Stimulated activated CD8-positive, alpha-beta memory T cell treated with anti-CD3 and anti-CD28 coated beads, Interleukin-2, amount 100 ng/mL, for 48 hours (primary cell): ENCODE measurements at places on chromosomes 4 and X.
A peak's percentile ranks its signal among the peaks of the same experiment; 100 is the strongest.

GRCh38 chr4:99669084-99669483 is 11.5 kb upstream of the C4orf54 start:
- no peak for DNase-seq

DNA sequence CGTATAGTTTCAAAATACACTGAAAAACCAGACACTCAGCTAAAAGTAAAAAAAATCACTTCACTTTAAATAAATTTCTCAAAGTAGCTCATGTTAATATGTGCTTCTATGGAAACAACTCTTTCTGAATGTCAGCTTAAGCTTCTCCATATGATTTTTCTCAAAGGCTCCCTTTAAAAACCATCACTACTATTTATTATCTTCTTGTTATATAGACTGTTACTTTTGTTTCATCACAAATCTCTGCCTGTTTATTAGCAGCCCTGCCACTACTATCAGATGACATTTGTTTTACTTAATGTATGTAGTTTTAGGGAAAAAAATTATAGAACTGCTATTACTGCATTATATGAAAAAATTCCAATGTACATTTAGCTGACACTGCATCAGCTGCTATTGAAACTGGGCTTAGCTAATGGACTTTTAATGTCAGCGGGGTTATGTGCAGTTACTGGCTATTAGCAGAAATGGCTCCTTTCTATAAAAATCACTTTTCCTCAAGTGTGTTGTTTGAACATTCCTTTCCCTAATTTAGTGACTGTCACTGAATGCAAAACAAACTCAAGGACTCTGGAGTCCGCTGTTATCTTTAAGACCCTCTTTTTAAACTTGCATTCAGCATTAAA is 10.8 kb downstream of the UNC5C start:
- DNase-seq, result no peak

- DNase-seq, result no peak
These were observed 22.7 kb downstream of the KLF3 start for GRCh38 chr4:38686682-38687081.

DNA sequence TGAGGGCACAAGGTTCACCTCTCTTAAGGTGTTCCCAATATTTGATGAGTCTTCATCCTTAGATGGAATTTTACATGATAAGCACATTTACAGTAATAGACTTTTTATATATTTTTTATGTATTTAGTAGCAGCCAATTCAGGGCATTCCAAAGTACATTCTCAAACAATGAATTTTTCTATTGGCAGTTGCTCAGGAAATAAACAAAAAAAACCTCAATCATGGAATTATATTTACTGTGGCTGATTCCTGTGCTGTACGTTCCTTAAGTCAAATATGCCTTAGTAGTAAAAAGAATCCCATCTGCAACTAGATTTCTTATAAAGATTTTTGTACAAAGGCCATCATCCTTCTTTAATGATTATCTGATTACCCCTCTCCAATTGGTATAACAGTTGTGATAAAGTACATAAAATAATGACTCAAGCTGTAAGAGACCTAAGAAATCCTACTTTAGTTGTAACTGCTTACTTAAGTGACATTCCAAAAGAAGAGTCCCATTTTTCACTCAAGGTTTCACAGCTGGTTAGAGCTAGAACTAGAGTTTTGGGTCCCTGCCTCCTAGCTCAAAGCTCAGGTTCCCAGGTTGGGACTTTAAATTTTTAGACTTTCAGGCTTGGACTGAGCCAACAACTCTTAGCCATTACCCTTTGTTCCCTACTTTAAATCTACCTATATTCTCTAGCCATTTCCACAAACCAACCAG is 152.7 kb downstream of the FHIP1A start:
- no peak for DNase-seq

- DNase-seq, result no peak
These were observed 63.2 kb downstream of the CD40LG start for GRCh38 chrX:136711147-136711546.

DNA sequence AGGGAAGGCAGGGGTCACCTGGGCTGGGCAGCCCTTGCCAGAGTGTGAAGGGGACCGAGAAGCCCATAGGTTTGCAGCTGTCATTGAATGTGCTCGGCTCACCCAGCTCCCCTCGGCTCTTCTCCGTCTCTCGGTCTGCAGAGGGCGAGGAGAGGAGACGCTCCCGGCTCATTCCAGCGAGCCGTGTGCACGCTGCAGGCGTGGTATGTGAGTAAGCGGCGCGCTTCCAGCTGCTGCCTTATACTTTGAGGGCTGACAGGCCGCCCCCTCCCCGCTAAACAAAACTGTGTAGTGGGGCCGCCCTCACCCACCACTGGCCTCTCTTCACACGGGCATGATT is 23.0 kb upstream of the BCORL1 start:
- DNase-seq, result no peak

DNA sequence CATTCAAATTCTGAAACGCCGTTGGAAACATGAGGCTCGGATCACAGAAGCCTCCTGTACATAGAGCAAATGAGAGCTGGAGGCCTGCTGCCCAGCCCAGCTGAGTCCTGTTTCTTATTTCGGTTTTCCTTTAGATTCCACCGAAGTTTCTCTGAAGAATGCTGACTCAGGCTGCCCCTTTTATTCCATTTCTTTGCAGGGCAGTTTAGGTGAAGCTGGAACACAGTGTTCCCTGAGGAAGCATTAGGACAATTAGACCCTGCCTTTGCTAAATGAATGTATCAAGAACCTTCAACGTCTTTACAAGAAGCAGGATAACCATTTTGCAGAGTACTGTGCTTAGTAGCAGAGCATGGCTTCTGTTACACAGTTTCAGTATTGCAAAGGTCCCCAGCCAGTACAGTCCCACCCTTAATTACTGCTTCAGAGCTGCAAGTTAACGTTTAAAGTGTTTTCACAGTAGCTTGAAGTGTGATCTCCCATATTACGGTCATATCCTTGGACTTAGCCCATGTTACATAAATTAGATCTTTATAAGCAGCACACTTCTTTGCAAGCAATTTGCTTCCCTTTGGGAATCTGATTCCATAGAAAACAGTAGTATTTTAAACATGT is 117.0 kb downstream of the TBL1X start:
- DNase-seq, result no peak

- DNase-seq, result no peak
These were observed 65.5 kb downstream of the KIT start for GRCh38 chr4:54723220-54723619.

GRCh38 chrX:77779695-77780094 is 6.3 kb downstream of the ATRX start:
- no peak for DNase-seq

DNA sequence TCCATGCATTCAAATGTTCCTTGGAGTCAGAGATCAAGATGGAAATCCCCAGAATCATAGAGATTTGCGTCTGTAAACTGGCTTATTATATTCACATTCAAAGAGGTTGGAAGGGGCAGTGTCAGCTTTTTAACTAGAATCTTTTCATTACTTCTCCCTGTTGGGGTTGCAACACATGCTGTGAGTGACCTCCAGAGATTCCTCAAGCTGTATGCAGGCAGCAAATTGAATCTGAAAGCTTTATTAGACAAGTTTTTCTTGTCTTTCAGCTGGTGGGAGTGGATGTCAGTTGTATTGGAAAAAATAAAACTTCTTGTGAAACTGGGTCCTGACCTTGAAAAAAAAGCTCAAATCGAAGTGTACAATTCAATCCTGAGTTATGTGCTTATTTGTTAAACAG is 736.5 kb upstream of the FTHL17 start:
- DNase-seq, result no peak

GRCh38 chrX:124125471-124125870 is 164.0 kb downstream of the STAG2 start:
- DNase-seq, result no peak

DNA sequence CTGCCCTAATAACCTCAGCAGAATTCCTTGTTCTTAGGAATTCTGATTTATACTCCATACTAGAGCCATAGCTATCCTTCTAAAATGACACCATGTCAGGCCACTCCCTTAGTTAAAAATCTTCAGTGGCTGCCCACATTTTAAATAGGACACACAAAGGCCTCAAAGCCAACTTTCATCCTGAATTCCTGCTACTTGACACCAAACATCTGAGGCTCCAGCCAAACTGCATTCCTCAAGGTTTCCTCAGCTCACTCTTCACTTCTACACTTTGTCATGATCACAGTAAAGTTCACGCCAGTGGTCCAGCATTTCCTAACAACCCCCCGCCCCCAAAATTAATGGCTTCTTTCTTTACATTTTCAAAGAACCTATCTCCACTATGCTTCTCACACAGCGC is 124.3 kb downstream of the ADGRA3 start:
- no peak for DNase-seq

GRCh38 chrX:139298437-139298836 is 232.1 kb upstream of the F9 start:
- no peak for DNase-seq

DNA sequence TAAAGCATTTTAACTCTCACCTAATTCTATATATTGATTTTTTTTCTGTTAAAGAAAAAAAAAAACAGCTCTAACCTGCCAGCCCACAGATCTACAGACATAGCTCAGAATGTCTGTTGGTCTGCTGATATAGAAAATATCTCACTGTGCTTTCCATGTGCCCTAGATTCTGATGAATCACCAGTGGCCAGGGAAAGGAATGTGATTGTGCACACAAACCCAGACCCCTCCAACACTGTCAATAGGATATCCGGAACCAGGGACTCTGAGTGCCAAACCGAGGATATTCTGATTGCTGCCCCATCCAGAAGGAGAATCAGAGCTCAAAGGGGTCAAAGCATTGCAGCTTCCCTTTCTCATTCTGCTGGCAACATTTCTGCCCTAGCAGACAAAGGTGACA is 12.1 kb upstream of the SCML1 start:
- DNase-seq, result no peak

GRCh38 chr4:184440595-184441358 is 33.6 kb downstream of the IRF2 start:
- DNase-seq, result no peak

DNA sequence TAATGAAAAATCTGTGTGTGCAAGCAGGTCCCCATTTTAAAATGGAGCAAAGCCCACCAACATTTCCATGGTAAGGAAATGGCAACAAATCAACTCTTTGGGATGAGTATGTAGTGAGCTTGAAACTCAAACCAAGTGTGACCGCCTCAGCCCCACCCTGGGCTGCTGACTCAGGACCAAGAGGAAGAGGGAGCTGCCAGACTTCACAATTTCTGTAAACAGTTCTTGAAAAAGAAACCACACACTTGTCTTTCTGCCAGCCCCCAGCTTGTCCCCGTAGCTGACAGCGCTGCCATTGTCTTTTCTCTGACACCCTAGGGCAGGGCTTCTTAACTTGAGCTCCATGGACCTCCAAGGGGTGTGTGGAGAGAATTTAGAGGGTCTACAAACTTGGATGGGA is 10.3 kb downstream of the RTL5 start:
- DNase-seq, result peak; percentile 24

DNA sequence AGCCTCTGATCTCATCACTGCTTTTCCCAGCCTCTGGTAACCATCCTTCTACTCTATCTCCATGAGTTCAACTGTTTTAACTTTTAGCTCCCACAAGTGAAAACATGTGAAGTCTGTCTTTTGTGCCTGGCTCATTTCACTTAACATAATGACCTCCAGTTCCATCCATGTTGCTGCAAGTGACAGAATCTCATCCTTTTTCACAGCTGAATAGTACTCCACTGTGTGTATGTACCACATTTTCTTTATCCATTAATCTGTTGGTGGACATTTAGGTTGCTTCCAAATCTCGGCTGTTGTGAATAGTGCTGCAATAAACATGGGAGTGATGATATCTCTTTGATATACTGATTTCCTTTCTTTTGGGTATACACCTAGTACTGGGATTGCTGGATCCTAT is 109.5 kb downstream of the FRYL start:
- DNase-seq, result no peak

DNA sequence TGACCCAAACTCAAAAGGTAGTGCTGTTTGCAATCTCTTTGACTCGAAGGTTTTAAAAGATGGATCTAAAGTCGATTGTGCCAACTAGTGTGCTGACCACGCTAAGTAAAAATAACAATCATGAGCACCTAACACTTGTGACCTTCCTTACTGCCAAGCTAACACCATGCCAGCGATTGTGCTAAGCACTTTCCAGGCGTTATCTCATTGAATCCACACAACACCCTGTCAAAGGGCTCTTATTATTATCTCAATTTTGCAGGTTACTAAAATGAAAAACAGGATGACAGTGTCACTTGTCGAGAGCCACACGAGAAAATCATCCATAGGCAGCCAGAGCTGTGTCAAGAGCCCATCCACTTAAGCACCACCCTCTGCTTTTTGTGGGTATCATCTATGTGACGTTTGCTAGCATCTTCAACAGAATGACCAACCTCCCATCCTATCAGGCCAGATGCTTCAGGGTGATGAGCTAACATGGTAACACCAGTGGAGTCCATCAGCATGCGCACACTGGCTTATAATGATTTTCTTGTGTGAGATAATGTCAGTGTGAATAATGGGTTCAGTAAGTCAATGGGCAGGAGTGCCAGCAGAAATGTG is 893 bp upstream of the GAB3 start:
- DNase-seq, result no peak

DNA sequence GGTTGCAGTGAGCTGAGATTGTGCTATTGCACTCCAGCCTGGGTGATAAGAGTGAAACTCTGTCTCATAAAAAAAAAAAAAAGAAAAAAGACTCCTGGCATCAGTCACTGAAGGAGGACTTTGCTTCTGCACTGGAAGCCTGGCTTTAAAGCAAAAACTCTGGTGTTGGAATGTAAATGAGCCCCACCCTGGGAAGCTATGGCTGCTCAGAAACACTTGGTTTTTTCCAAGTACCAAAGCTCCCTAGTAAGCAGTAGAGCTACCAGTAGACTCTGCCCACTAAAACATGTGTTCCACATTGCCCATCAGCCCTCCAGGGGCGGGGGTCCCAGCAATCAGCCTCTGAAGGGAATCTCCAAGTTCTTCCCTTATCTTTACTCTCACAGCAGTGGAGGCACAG is 154.4 kb downstream of the SHROOM3 start:
- no peak for DNase-seq

DNA sequence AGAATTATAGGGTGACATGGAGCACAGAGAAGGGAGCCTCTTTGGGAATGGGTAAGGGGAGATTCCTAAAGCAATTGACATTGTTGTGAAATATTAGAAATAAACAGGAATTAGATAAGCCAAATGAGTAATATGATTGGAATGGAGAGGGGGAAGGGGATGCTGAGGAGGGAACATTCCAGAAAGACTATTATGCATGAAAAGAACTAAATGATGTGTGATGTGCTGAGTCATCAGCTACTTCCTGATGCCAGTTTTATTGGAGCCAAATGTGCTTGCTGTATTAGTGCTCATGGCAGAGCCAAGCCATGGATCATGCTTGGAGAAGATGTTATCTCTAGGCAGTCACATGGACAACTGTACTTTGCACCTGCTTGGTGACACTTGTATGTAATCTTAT is 189.0 kb upstream of the HCCS start:
- DNase-seq, result no peak
